ENCODE measurements at places on chromosomes 6 and 20. TPM values are rescaled to one million over a fixed set of nuclear protein-coding genes. Genes with fewer than 3 reads are reported as not detected.

GRCh38 chr6:117359581-117359980, 66.2 kb downstream of the ROS1 start:
- no peak for DNase-seq

DNA sequence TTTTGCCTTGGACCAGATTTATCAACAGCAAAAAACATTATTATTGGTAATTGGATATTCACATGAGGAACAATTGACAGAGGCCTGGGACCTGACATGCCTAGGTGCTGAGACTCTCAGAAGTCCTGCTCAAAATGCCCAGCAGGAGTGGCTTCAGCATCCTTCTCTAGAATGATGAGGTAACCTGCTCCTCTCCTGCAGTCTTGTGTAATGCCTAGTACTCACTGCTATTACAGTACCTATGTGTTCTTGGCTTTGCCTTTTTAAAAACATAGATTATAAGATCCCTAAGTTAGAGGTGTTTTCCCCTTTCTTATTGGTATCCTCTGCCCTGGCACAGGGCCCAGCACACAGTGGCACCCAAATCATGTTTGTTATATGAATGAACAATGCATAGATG, 230.9 kb downstream of the PKHD1 start:
- DNase-seq = no peak

COL21A1 gene
- total RNA-seq = 12.9 TPM

VWA7 gene
- total RNA-seq = not detected

GRCh38 chr6:62681108-62681507, 395.1 kb upstream of the KHDRBS2 start:
- no peak for DNase-seq

DNA sequence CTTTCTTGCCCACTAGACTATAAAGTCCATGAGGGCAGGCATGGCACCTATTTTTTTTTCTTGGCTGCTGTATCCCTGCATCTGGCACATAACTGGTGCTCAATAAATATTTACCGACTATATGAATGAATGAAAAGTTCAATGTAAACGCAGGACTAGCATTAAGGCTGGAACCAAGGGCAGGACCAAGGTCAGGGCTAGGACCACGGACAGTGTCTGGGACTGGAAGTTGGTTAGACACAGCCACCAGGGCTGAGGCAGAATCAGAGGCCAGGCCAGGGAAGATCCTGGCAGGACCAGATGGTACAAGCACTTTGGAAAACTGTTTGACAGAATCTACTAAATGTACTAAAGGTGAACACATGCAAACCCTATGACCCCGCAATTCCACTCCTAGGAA, 3.7 kb downstream of the TNXB start:
- DNase-seq = no peak

TTBK1 gene
- total RNA-seq = 0.06 TPM

APOM gene
- 3.9 TPM for total RNA-seq

- DNase-seq = peak; percentile 11
Measured at GRCh38 chr6:150685860-150686259, 86.2 kb downstream of the PLEKHG1 start.

GRCh38 chr20:1440024-1440423, 26.6 kb downstream of the NSFL1C start:
- DNase-seq = peak; percentile 25

DNA sequence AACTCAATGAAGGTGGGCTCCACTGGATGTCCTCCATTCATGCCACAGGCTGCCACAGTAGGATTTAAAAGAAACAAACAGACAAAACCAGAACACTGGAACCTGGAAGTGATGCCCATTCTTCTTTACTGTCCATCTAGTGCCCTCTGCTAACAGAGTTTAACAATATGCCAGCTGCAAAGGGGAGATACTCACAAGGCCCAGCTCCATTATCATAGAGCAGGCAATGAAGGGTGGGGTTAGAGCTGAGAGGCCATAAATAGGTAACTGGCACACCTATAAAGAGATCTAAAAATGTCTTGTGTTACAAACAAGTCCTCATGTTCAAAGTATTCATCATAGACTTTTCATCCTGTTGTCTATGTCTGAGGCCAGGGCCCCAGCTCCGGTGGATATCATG, 75.6 kb downstream of the SOD2 start:
- no peak for DNase-seq

CBLN4 gene
- total RNA-seq = not detected

BPIFB4 gene
- not detected for total RNA-seq

DNA sequence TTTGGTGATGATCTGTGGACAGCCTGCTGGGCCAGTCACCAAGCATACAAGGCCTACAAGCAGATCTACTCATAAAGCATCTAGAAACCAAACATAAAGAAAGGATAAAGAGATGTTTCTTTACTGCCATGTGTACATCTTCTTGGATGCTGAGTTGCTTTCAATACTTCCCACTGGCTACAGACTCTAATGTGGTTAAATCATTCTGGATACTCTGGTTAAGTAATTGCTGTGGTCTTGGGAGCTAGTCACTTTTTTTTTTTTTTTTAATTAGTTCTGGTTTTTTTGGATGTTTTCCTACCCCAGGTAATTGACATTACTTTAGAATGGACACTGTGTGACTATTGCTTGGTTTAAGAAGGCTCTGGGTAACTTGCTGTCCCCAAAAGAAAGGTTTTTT, 215.4 kb upstream of the RUNX2 start:
- DNase-seq = no peak

DNA sequence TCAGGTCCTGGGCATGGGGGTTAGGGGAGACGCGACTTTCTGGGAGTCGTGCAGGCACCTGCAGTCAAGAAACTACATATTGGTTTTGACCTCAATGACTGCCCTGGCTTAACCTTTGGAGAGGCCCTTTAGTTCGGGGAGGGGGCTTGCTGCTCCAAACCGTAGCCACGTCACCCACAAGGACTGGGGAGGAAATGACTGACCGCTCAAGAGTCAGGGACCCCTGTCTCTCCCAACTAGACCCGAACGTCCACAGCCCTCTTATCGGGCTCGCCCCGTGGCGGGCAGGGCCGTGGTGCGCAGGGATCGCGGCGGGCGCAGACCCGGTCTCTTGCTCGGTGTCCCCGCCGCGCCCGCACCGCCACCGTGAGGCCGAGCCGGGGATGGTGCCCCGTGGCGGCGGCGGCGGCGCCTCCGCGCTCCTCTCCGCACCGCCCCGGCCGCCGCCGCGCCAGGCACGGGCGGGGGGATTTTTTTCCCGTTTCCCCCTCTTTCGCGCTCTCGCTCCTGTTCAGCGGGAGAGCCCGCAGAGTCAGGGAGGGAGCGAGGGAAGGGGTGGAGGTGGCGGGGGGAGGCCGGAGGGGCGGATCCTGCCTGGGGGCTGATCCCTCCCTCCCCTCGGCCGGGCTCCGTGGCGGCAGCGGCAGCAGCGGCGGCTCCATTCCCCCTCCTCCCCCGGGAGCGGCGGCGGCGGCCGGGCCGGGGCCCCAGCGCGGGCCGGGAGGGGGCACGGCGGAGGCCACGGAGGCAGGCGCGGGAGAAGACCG, at the start of gene BRPF3:
BRPF3 (plus strand) TSS at position 632 of the 767 bp plus-strand sequence. CDS start 3,579 bp downstream, outside the sequence.
- DNase-seq = peak; percentile 55

DNA sequence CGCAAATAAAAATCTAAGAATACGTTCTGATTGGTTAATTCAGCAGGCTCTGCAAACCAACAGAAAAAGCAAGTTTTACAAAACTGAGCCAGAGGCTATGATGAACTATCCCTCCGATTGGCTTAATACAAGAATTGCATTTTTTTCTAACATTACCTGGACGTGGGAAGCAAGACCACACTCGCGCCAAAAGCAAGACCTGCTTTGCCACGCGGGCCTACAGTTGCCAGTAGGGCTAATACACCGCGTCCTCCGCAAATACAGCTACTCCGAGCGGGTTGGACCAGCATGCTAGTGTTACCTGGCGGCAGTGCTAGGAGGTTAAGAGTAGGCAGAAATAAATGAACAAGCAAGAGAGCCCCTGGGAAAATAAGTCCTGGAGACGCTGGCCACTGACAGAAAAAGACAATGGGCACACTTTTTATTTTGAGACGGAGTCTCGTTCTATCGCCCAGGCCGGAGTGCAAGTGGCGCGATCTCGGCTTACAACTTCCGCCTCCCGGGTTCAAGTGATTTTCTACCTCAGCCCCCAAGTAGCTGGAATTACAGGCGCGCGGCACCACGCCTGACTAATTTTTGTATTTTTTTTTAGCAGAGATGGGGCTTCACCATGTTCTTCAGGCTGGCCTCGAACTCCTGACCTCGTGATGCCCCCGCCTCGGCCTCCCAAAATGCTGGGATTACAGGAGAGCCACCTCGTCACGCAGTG, 131.9 kb upstream of the BTN3A2 start:
- DNase-seq = no peak

RIN2 gene
- total RNA-seq = 73.6 TPM

Data from LHCN-M2 (cell line).